ENCODE measurements at places on chromosomes 4 and X.

- DNase-seq: no peak
Observed at GRCh38 chr4:4480685-4481398, 61.0 kb downstream of the STX18 start.

- no peak for DNase-seq
Observed at GRCh38 chr4:107468156-107468555, 251.9 kb downstream of the PAPSS1 start.

DNA sequence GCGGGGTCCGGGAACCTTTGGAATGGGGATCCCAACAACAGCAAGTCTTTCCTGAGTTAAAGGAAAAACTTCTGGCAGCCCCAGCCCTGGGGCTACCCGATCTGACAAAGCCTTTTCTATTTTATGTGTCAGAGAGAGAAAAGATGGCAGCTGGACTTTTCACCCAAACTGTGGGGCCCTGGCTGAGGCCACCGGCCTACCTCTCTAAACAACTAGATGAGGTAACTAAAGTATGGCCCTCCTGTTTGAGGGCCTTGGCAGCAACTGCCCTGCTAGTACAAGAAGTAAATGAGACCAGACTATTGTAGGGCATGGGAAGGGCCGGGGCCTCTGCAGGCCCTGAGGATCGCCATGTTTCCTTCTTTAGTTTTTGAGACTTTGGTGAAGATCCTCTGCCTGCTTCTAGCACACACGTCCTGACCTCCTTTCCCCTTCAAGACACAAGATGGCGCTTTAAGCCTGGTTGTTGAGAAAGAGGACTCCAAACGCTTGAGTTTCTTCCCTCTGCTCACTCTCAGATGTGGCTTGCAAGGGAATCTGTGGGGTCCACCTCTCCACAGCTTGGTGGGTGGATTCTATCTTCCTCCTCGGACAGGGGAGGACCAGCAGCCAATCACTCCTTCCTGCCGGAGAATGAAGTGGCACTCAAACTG is 18.5 kb upstream of the DRD5 start:
- no peak for DNase-seq

- DNase-seq: no peak
Observed at GRCh38 chr4:142423861-142424260, 422.2 kb downstream of the INPP4B start.

DNA sequence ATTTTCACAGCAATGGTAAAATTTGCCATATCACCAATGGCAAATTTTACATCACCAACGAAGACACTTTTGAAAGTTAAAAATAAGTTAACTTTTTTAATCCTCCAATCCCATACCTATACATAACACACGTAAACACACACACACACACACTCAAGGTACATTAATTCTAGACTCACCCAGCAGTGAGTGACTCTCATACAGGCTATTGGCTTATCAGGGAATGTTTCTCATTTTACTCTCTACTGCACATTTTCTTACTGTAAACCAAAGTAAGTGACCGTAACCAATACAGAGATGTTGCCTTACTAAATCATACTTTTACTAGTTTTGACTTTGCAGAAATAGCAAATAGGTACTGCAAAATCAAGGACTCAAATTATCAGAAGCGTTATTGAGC is 2.3 kb downstream of the VEGFC start:
- no peak for DNase-seq

DNA sequence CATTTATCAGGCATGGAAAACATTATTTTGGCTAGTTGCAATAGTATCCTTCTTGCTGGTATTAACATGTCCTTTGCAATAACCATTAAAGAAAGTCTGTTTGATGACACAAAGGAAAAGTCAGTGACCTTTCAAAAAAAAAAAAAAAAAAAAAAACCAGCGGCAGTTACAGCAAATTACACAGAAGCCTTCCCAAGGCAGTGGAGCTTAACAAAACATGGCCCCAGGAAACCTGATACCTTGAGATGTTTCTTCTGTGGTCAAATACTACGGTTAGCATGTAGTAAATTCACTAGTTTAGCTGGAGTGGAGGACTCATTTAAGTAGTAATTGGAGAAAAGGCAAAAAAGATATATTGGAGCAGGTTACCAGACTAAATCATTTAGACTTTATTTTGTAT is 359.1 kb downstream of the DACH2 start:
- DNase-seq: no peak

GRCh38 chr4:32987111-32987510 is 2266.9 kb downstream of the PCDH7 start:
- DNase-seq: no peak

DNA sequence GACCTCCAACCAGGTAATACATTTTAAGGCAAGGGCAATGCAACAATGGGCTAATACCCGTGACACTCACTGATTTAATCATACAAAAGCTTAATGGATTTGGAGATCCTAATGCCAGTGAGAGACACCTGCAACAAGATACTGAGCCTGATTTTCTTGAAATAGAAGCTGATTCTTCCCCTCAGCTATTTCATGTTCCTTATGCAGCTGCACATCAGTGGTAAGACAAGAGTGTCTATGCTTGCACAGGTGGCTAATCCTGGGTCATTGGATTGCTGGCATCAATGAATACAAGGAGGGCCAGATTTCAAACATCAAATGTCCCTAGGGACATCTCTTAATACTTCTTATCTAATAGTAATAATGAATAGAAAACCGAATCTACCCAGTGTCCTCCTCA is 139.7 kb downstream of the PPARGC1A start:
- DNase-seq: no peak

Measured in activated naive CD4-positive, alpha-beta T cell (primary cell).